Hematopoietic multipotent progenitor cell treated with erythropoietin and hydrocortisone succinate and interleukin-3 and kit ligand, for 8 days (in vitro differentiated cells): ENCODE measurements at places on chromosomes 2 and 18.
A peak's percentile ranks its signal among the peaks of the same experiment; 100 is the strongest.

DNA sequence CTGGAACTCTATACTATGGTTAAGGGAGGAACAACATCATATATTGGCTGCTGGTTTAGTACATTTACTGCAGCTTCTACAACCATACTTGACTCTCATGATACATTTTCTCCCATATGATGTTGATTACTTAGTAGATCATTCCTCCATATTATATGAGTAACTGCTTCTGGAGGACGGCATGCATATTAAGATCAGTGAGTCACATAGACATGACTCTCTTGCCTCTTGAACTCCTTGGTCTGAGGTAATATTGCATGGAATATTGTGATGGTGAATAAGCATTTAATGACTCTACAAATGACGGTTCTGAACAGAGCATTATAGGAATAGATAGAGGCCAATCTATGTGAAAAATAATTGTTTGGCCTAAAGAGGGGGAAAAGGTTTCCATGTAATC lies 418.8 kb upstream of the SPHKAP start:
- no peak for DNase-seq

GRCh38 chr2:101823859-101824258 lies 126.4 kb downstream of the MAP4K4 start:
- no peak for DNase-seq

- DNase-seq, result no peak
Measured at GRCh38 chr2:33320573-33320972, 155.9 kb upstream of the RASGRP3 start.

- no peak for DNase-seq
Measured at GRCh38 chr2:134536296-134536695, 182.5 kb downstream of the TMEM163 start.

DNA sequence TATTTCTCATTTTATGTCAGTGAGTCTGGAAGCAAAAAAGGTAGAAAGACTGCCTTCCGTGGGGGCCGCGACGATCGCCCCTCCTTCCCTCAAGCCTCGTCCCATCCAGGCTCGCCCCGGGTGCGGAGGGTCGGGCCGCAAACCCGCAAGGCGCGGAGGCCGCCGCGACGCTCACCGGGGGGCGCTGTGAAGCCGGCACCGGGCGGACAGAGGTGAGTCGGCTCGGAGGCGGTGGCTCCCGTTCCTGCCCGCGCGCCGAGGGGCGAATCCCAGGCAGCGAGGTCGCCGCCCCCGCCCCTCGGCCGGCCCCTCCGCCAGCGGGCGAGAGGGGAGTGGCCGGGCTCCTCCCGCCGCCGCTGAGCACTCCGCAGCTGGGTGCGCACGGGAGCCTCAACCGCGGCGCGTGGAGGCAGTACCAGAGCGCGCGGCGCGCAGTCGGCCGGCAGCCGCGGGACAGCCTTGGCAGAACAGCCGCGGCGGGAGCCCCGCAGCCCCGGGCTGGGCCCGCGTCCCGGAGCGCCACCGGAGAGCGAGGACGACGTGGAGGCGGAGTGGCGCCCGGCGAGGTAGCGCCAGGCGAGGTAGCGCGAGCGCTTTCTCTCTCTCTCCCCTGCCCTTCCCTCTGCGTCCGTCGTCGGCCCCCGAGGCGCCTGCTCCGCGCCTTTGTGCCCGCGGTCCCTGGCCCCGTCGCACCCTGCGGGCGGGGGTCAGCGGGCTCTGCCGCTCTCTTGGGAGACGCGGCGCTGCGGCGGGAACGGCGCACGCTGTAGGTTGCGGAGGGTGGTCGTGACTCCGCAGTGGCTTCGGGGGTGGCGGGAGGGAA lies at the start of gene MYO1B:
Gene MYO1B, plus strand, starts transcription at position 359 of the 823 bp plus-strand sequence. CDS start 31,492 bp downstream, outside the sequence.
- DNase-seq, result peak; percentile 11

DNA sequence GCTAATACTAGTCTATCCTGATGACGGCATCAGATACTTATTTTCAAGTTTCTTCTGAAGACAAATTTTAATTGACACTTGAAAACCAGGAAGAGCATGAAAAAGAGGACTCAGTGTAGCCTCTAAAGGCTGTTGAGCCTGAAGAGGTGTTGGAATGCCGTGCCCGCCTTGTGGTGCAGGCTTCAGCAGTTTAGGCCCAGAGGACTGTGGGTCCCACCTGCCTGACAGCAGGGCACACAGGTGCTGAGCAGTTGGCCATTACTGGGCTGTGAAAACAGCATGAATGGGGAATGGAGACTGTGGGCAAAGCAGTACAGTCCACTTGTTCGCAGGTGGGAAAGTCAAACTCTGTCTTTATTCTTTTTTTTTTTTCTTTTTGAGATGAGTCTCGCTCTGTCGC lies 49.8 kb upstream of the THOC1 start:
- no peak for DNase-seq

GRCh38 chr2:162821176-162821575 lies 17.4 kb downstream of the KCNH7 start:
- DNase-seq, result no peak

GRCh38 chr2:206615417-206616089 lies 26.7 kb upstream of the FAM237A start:
- no peak for DNase-seq

GRCh38 chr2:188032306-188032705 lies 259.4 kb upstream of the GULP1 start:
- no peak for DNase-seq
